ENCODE measurements at places on chromosomes 2 and 18. TPM values are rescaled to one million over a fixed set of nuclear protein-coding genes. Genes with fewer than 3 reads are reported as not detected.
A peak's percentile ranks its signal among the peaks of the same experiment; 100 is the strongest.

DNA sequence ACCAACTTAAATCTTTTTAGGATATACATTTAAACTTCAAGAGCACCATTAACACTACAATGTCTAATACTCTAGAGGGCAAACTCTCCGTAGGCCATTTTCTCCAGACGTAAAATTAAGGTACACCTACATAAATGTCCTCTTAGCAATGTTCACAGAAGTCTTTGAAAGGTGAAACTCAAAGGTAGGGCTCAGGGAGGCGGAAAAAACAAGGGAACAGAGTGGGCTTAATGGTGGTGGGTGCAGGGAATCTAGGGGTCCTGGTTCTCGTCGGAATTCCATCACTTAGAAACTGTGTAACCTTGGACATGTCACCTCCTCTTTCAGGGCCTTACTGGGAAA is 668 bp downstream of the NFU1 start:
- peak overlapping the region; percentile 57 for H3K27ac ChIP-seq
- no peaks in the 10 kb centered on the region for H3K27me3 ChIP-seq
- peaks cover 9% of the 10 kb centered on the region for H3K4me1 ChIP-seq
- H3K36me3 ChIP-seq = no peaks in the 10 kb centered on the region

DNA sequence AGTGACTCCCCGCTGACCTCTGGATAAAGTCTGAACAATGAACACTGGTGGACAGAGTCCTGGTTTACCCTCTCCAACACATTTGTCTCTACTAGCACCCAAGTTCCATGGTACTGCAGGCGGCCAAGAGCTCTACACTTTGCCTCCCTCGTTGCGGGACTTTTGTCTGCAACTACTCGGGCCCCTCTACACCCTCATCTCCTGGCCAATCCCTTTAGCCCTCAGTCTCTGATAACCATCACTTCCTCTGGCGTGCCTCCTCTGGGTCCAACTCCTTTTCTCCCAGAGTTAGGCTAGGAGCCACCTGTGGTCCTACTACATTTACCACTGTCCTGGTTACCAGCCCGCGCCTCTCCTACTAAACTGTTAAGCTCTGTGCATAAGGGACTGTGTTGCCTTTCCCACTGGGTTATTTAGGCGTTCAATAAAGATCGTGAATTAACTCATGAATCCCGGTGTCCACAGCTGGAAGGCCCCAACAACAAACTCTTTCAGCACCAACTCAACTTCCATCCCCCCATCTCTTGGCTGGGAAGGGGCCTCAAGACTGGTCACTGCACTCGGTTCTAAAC is 757 bp downstream of the HDHD2 start:
- peaks cover 15% of the 10 kb centered on the region for H3K4me1 ChIP-seq
- no peaks in the 10 kb centered on the region for H3K27me3 ChIP-seq
- no peak for DNase-seq
- peak overlapping the region; percentile 63 for H3K27ac ChIP-seq
- H3K36me3 ChIP-seq = peaks cover 3% of the 10 kb centered on the region

Gene PRSS56
- total RNA-seq = not detected

DNA sequence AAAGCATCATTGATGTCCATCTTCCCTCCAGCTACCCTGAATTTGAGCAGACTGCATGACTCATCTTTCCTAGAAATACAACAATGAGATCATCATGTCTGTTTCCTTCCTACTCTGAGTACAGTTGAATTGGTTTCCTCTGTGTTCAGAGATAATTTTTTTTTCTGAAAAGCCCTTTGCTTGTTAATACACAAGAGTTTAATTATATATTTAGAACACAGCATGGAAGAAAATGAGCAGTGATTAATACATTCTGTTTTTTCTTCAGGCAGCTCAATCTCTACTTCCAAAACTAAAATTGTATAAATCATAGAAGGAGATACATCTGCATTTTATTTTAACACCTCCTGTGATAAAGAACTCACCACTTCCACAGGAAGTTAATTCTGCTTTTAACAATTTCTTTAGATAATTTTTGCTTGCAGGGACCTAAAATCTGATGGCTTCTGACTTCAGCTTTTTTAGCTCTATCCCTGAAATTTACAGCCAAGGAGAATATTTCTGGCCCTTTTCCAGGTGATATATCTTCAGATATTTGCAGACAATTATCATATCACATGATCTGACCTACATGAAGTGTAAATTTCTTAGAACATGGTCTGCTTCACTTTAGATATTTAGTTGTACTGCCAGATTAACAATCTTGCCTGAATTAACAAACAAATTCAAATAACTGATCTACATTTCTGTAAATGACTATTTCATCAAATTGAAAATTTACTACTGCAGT is 249.0 kb downstream of the TRIB2 start:
- H3K36me3 ChIP-seq = no peaks in the 10 kb centered on the region
- H3K27me3 ChIP-seq = no peaks in the 10 kb centered on the region
- peaks cover 17% of the 10 kb centered on the region for H3K4me1 ChIP-seq
- peak; percentile 84 for DNase-seq
- peak overlapping the region; percentile 67 for H3K27ac ChIP-seq

GRCh38 chr18:74257083-74257482 is 34.7 kb downstream of the CYB5A start:
- no peak overlapping the region for H3K4me3 ChIP-seq
- peaks cover 9% of the 10 kb centered on the region for H3K4me1 ChIP-seq
- no peak for DNase-seq
- H3K36me3 ChIP-seq = no peaks in the 10 kb centered on the region
- H3K27me3 ChIP-seq = no peaks in the 10 kb centered on the region
- H3K27ac ChIP-seq = no peak overlapping the region

DNA sequence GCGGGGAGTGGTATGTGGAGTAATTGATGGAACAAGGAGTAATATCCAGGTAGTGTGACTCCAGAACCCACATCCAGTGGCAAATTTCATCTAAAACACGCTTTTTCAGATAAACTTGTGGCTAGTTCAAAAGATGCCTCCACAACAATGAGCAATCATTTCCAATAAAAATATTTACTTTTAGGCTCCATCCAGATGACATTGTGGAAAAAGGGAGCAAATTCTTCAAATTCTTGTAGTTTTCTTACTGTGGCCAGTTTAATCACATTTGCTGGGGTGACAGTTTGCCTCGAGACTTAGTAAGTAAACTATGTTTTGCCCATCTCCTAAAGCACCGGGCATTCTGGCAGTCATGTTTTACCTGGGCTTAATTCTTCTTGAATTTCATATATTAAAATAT is 243.6 kb downstream of the IRS1 start:
- H3K4me1 ChIP-seq = no peaks in the 10 kb centered on the region
- no peaks in the 10 kb centered on the region for H3K36me3 ChIP-seq
- no peaks in the 10 kb centered on the region for H3K27me3 ChIP-seq
- no peak overlapping the region for H3K27ac ChIP-seq
- no peak for DNase-seq
- H3K4me3 ChIP-seq = no peak overlapping the region

Gene HS1BP3
- total RNA-seq = 27.8 TPM

DNA sequence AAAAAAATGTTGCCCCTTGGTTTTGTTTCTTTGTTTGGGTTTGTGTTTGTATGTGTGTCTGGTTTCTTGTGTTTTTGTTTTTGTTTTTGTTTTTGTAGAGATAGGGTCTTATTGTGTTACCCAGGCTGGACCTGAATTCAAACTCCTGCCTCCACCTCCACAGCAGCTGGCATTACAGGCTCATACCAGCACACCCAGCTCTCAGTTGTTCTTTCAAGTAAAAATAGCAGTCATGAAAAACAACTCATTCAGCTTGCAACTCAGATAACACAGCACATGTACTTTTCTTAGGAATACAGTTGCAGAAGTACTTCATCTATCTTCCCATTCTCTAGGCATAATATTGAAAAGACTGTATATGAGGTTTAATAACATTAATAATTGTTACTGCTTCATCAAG is 37.0 kb downstream of the ZC3H8 start:
- no peak for DNase-seq
- no peak overlapping the region for H3K4me3 ChIP-seq
- peaks cover 7% of the 10 kb centered on the region for H3K4me1 ChIP-seq
- H3K27me3 ChIP-seq = no peaks in the 10 kb centered on the region

DNA sequence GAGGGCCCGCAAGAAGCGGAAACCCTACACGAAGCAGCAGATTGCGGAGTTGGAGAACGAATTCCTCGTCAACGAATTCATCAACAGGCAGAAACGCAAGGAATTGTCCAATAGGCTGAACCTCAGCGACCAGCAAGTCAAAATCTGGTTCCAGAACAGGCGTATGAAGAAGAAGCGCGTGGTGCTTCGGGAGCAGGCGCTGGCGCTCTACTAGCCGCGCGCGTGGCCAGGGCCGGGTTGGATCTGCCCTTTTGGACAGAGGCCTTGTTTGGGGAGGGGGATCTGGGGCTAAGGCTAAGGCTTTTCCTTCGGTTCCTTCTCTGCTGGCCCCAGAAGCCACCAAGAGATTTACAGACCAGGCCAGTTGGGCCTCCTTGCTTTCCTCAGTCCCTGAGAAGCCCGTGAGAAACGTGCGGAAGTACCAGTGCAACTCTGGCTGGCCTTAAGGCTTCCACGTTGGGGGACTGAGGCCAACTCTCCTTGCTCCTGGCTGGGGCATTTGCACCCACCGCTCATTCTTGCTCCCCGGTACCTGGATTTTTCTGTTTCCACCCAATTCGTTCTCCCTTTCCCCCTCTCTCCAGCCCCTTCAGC is 1.0 kb downstream of the HOXD12 start:
- H3K4me3 ChIP-seq = no peak overlapping the region
- peaks cover 5% of the 10 kb centered on the region for H3K4me1 ChIP-seq
- peaks cover 94% of the 10 kb centered on the region for H3K27me3 ChIP-seq
- DNase-seq = no peak

DNA sequence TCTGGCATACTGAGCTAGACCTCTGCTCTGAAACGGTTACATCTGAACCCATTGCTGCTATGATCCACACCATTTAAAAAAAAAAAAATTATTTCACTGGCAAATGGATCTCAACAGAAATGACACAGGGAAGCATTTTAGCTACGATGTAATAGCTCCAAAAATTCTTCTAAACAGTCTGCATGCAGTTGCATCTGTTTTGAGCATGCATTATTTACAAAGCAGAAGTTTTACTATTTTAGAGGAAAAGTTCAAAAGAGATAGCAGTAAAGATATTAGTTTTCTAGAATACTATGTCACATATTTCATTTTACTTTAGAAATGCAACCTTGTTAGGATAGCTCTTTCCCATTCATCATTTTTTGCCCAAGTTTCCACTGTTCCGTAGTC is 265.7 kb downstream of the MEIS1 start:
- H3K4me1 ChIP-seq = no peaks in the 10 kb centered on the region
- no peak overlapping the region for H3K4me3 ChIP-seq
- DNase-seq = no peak
- no peaks in the 10 kb centered on the region for H3K36me3 ChIP-seq
- no peak overlapping the region for H3K27ac ChIP-seq

DNA sequence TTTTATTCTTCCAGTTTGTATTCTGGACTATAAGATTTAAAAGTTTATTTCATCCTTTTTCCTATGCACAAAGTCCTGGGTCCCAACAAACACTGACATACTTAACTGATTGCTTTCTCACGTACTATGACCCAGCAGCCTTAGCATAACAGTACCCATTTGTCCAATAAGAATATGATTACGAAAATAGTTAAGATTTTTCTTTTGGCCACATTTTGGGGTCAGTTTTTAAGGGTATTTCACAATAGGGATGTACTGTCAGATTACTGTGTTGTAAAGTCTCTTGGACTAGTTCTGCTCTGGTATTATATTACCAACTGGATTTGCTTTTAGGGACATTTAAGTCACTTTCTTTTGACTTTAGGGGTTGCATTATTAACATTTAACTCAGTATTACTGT is 46.1 kb downstream of the TTC39C start:
- no peaks in the 10 kb centered on the region for H3K27me3 ChIP-seq
- no peaks in the 10 kb centered on the region for H3K36me3 ChIP-seq
- DNase-seq = no peak

Gene TMEM198
- total RNA-seq = not detected

DNA sequence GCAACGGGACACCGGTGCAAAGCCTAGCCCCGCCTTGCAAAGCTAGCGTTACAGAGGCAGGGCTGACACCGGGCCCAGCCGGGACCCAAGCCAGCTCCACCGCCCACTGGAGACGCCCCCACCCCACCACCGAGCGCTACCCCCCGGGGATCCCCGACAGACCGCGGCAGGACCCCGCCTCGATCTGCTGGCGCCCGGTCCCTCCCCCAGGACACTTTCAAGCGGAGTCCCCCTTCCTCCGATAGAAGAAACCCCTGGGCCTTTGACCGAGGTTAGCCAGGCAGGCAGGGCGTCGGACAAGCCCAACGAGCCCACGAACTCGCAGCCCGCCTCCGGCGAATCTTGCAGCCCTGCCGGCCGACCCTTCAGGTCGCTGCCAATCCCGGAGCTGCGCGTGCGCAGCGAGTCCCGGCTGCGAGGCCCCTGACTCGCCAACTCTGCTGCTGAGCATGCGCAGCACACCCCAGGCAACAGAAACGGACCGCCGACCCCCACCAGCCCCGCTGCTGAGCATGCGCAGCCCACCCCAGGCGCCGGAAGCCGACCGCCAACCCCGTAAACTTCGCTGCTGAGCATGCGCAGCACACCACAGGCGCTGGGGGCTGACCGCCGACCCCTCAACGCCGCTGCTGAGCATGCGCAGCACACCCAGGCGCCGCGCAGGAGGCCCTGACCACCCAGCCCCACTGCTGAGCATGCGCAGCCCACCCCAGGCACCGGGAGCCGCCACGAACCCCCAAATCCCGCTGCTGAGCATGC is 656 bp downstream of the ADI1 start:
- H3K4me3 ChIP-seq = peak overlapping the region; percentile 66
- DNase-seq = peak; percentile 100
- peak overlapping the region; percentile 60 for H3K27ac ChIP-seq
- no peaks in the 10 kb centered on the region for H3K36me3 ChIP-seq

All from endothelial cell of umbilical vein (primary cell).